Renal cortex interstitium (tissue), 15 donors: ENCODE measurements at places on chromosomes 1 and 21. TPM values are rescaled to one million over a fixed set of nuclear protein-coding genes. Genes with fewer than 3 reads are reported as not detected.

GRCh38 chr1:148354284-148354912, 128.7 kb downstream of the PPIAL4G start:
- no peak for DNase-seq

GRCh38 chr1:64579767-64580166, 109.8 kb downstream of the CACHD1 start:
- DNase-seq: no peak

- no peak for DNase-seq
Observed at GRCh38 chr1:54405898-54406293, 298 bp downstream of the SSBP3 start.

The LIPI gene
- 0.16 TPM for polyA plus RNA-seq

- DNase-seq: no peak
Observed at GRCh38 chr21:37226041-37226920, 40.9 kb downstream of the VPS26C start.
